Panc1 (cell line): ENCODE measurements at places on chromosomes 11 and 22.
A peak's percentile ranks its signal among the peaks of the same experiment; 100 is the strongest.

DNA sequence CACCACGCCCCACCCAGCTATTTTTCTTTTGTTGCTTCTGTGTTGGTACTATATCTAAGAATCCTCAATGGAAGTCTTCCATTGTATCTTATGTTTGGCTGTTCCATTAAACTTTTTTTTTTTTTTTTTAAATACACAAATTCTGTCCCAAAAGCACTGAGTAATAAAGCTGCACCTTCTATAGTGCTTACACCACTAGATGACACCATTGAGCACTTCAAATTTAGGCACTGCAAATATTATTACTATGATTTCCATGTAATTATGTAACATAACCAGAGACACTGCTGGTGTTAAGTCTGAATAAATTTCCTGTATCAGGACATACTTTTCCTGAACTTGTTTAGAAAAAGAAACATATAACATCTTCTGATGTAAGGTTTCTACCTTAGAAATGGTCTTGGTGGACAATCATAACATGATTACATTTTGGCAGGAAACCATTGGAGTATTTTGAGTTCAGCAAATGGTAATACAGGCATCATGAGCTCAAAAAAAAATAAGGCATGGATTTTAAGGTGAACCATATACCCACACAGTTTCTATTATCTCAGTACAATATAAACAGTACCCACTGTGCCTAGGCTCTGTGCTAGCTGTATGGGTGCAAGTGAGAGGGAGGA is 110.5 kb downstream of the ATG16L2 start:
- peak; percentile 15 for DNase-seq

DNA sequence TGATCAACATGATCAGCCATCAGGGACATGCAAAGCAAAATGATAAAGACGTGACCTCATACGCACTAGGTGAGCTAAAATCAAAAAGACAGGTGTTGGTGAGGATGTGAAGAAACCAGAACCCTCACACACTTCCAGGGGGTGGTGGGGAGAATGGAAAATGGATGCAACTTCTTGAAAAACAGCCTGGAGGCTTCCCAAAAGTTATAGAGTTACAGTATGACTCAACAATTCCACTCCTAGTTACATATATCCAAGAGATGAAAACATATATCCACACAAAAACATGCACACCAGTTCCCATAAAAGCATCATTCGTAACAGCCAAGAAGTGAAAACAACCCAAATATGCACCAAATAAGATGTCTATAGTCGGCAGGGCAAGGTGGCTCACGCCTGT is 42.1 kb upstream of the APLNR start:
- DNase-seq: no peak

GRCh38 chr22:42279425-42280020 is 9.1 kb upstream of the TCF20 start:
- no peak for DNase-seq

- no peak for DNase-seq
Measured at GRCh38 chr22:49724893-49725489, 102.7 kb downstream of the BRD1 start.

DNA sequence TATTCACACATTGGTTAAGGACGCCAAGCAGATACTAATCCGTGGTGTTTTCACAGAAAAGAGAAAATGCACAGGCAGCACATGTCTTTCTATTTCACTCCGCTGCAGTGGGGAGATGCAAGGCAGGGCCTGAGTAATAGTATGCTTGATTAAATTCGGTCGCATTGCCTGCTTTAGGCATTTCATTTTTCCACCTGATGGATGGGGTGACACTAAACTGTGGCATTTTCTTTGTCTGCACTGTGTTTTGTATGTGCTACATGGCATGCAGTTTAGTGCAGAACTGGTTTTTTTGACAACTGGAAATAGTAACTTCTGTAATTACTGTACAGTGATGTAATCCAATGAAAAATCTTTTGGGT is 94.9 kb downstream of the SLC17A6 start:
- DNase-seq: no peak

GRCh38 chr22:31486951-31487350 is 2.7 kb downstream of the EIF4ENIF1 start:
- no peak for DNase-seq

DNA sequence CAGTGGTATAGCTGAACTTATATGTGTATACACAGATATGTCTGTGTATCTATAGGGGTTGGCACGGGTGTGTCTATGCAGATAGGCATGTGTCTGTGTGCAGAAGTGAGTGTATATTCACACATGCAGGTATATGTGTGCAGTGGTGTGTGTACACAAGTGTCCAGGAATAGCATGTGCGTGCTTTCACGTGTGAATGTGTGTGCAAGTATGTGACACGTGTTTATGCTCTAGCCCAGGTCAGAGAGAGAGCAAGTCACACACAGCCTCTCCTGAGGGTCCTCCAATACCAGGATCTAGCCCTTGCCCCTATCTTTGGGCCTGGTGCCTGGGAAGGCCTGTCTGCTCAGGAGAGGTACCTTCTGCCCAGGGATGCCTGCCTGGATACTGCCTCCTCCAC is 26.3 kb downstream of the PDE2A start:
- DNase-seq: no peak
